H54 (cell line): ENCODE measurements at places on chromosomes 1 and 21.

- no peak for DNase-seq
These were observed 25.0 kb upstream of the CCDC27 start for GRCh38 chr1:3727042-3727824.

DNA sequence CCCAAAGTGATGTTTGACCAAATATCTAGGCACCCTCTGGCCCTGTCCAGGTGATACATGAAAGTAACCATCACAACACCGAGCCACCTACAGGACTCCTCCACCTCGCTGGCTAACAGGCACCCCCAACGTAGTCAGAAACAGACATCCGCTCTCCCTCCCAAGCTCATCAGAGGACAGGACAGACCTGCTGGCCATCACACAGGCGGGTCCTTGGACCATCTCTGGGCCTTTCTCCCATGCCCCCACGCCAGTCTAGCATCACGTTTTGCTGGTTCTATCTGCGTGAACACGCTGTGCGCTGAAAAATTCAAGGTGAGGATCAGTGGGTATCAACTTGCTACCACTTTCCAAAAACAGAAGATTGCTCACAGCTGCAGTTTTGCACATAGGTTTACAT, 21.4 kb upstream of the ADARB1 start:
- DNase-seq, result no peak

DNA sequence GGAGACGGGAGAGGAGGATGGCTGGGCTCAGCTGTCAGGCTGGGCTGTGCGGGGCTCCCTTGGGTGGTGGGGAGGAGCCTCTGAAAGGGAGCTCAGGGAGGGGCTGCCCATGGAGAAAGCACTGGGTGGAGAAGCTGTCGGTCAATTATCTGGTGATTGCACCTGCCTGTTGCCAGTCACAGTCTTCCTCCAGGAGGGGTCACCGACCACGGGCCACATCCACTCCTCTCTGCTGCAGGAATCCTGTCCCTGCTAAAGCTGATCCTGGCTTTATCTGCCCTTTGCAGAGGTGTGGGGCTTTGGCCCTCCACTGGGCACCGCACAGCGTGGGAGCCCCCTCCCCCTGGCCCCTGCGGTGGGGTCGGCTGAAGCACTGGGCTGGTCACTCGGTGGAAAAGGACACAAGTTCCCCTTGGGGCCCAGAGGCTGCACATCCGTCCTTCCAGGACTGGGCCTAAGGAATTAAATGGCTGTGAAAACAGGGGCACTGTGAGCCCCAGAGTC, 21.8 kb upstream of the COL18A1 start:
- no peak for DNase-seq

GRCh38 chr1:44289530-44289929, 65.5 kb downstream of the ERI3 start:
- no peak for DNase-seq

DNA sequence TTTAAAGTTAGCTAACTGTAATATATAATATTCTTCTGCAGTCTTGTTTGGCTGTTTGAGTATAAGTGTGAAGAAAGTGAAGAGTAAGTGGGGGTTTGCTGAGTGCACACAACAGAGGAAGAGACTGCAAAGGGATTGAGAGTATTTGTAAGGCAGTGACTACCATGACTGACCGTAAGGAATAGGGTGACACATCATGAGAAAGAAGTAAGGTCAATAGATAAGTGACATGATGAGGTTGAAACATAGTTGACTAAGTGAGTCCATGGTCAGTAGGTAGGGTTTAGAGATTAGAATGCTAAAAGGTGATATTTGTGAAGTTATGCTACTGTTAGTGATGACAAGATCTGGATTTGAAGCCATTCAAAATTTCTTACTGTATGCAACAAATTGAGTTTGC, 27.7 kb downstream of the WARS2 start:
- no peak for DNase-seq

DNA sequence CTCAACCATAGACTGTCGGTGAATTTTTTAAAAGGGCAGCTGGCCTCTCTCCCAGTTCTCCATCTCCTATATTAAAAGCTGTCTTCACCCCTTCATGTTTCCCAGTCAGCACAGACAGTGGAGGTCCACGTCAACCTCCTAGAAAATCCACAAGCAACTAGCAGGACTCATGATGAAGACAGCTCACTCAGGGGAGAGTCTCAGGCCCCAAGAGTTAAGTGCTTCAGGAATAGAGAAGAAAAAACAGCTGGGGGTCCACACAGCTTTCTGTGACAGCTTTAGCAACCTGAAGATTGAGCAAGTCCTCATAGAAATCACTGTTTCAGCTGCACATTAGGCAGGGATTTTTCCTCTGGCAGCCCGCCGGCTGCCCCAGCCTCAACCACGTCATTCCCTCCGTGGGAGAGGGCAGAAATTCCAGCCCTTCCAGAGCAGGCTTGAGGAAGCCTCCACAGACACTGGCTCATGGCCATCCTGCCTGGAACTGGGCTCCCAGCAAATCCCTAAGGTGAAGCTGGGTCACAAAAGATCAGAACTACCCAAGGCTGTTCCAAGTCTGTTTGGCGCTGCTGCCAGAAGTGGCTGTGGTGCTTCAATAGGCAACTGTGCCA, 15.2 kb downstream of the GPR161 start:
- DNase-seq, result no peak

GRCh38 chr1:232702911-232703310, 73.0 kb upstream of the SIPA1L2 start:
- no peak for DNase-seq

DNA sequence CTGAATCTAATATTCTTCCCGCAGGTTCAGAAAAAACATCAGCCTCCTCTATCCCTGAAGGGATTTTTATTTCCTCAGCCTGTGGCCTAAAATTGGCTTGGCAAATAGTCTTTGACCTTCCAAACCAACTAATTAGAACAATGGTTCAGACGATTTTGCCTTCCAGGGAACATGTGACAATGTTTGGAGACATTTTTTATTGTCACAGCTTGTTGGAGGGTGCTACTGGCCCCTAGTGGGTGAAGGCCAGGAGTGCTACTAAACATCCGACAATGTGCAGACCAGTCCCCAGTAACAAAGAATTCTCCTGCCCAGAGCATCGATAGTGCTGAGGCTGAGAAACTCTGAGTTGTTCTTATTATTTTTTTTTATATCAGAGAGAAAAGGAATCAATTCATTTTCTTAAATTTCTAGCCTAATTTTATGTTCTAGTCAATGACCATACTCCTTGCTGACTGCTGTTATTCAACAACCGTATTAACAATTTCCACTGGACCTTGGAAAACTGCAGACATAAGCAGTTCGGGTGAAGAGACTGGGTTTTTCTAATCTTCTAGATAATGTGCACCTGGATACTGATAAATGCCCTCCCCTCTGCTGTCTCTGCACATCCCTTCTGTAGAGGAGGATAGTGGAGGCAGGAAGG, 280.7 kb downstream of the LMX1A start:
- DNase-seq, result no peak

- peak; percentile 26 for DNase-seq
These were observed 19.7 kb upstream of the FASLG start for GRCh38 chr1:172638885-172639831.

DNA sequence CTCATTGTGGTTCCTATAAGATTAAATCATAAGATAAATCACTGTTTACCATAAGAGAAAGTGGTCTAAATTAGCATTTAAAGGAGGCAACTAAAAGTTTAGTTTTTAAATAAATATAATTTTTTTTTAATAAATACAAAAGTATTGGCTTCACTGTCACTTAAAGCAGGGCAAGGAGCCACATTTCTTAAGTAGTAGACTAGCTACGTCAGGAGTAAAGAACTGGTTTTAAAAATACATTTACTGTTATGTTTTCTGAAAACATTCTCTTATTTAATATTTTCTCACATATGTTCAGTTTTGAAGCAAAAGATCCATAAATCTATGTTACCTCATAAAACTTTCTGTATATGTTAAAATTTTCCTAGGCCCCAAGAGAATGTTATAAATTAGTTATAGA, 2.2 kb downstream of the ANGPTL1 start:
- no peak for DNase-seq

GRCh38 chr1:109927911-109928321, 17.3 kb downstream of the CSF1 start:
- no peak for DNase-seq

DNA sequence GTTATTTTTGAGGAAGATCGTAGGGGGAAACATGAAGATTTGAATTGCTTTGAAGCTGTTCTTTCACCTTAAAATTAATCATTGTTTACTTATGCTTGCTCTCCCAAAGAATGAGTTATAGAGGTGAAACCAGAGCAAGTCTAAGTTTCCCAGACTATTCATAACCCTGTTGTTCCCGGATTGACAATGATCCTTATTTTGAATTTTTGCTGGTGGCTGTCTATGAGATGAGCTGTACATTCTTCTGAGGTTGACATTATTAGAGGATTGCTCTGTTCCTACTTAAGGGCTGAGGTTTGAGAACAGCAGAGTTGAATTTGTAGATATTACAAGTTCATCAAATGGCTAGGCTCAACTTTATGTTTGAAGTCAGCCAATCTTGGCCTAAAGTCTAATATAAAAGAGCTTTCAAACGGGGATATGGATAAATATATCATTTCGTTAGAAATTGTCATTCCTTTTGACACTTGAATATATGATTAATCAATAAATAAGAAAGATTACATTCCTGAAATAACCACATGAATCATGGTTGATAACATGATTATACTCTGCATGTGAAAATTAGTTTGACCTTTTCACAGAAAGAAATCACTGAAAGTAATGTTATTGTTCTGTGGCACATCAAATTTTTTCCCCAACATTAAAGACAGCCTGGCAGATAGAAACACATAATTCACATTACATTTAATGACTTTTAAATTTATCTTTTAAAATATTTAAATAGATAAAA, 19.1 kb upstream of the PDE4B start:
- DNase-seq, result no peak

GRCh38 chr1:100735244-100735643, 15.7 kb downstream of the VCAM1 start:
- no peak for DNase-seq

GRCh38 chr1:8437347-8437746, 119.4 kb downstream of the SLC45A1 start:
- no peak for DNase-seq

DNA sequence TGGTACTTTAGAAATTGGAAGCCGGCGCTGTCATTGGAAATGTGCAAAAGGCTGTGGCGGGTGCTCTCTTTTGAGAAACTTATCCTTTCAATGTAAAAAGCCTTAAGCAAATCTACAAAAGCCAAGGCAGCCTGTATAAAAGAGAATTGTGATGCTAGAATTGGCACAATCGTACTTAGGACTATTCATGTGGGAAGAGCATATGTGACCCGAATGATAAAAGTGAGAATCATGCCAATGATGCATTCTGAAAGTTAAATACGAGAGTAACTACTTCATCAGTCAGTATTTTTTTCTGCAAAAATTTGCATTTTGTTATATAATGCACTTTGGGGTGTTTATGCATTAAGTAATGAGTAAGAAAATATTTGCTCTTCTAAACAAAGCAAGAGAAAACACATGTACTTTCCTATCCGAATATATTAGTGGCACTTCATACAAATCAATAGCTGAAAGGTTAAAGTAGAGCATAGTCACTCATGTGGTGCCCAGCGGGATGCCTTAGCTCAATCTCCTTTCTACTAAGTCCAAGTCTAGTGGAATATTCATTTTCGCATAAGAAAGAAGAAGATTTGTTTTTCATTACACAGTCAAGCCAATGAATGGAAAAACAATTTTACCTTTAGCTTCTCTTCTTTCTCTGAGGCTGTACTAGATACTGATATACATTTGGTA, 1256.6 kb upstream of the B3GALT2 start:
- no peak for DNase-seq

DNA sequence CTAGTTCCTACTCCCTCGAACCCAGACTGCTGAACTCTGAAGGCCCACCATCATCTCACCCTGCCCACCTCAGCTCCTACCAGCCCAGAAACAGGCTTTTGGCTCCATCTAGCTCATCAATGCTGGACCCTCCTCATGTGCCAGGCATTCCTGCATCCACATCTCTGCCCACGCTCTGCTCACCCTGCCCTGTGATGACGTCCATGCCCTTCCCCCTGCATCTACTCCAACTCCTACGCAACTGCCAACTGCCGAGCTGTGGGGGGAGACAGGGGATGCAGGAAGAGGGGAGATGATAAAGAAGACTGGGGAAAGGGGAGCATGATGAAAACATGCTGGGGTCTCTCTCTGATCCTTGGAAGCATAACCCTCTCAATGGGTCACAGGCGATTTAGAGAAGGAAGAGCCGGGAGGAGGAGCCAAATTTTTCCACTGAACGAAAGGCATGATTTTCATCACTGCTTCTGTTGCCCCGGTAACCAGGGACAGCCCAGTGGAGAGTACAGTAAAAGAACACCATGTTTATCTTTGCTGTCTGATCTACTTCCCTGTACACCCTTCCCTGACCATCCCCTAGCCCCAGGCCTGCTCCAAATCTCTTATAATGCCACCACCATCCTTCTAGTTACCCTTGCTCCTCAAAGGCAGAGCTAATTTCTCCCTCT, 44.3 kb downstream of the CD34 start:
- no peak for DNase-seq

DNA sequence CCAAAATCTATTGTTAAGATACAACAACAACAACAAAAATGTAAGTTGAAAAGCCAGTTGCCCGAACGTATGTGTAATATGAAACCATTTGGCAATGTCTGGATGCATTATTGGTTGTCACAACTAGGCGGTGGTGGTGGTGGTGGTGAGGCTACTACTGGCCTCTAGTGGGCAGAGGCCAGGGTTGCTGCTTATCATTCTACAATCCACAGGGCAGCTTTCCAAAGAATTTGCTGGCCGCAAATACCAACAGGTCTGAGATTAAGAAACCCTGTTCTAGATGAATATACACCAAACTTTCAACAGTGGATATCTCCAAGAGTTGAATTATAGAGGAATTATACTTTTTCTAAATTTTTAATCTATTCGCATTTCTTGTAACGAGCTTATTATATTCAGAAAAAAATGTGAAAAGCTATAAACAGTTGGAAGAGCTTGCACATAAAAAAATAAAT, 26.8 kb upstream of the ZNF697 start:
- DNase-seq, result no peak

DNA sequence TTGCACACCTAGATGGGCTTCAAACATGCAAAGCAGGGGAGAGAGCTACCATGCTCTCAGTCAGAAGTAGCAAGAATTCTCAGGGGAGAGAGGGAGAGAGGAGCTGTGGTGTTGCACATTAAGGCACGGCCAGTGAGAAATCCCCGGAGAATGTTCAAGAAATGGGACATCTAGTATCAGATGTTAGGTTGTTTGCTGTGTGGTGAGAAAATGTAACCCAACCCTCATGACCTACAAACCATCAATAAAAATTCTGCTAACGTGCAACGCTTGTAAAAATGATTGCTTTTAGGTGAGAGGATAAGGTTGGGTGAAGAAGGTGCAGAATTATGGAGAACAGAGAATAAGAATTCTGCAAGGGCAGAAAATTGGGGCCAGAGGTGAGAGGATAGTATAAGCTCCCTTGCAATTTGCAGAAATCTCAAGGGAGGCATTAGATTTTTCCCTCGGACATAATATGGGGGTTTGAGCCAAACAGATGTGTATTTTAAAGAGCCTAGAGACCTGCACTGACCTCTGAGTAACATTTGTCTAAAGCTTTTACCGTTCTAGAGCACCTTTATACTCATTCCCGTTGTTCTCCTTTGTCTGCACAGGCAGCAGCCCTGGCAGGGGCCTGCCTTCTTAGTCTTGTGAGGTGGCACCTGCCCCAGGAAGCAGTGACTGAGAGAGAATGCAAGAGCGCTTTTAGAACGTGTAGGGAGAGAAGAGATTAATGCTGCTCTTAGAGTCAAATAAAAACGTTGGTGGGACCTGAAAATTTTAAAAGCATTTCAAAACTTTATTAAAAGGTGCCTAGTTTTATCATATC, 25.4 kb upstream of the KIAA0040 start:
- DNase-seq, result no peak
